ENCODE measurements at places on chromosomes 1 and 21. TPM values are rescaled to one million over a fixed set of nuclear protein-coding genes. Genes with fewer than 3 reads are reported as not detected.

Gene MIA3
- 57.1 TPM for total RNA-seq

Gene FAM78B
- not detected for total RNA-seq

DNA sequence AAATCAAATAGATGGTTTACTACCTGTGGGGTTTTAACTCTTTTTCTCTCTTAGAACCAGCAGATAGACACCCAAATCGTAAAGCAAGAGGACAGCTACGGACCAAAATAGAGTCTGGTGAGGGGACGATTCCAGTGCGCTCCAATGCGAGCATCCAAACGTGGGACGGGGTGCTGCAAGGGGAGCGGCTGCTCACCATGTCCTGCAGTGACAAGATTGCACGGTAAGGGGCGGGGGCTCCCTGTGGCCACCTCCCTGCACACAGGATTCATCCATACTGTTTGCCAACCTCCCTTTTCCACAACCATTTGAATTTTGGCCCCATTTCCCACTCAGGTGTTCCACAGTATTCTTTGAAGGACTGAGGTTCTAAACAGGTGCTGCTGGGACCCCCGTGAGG lies 102.8 kb downstream of the POFUT2 start:
- DNase-seq = no peak

DNA sequence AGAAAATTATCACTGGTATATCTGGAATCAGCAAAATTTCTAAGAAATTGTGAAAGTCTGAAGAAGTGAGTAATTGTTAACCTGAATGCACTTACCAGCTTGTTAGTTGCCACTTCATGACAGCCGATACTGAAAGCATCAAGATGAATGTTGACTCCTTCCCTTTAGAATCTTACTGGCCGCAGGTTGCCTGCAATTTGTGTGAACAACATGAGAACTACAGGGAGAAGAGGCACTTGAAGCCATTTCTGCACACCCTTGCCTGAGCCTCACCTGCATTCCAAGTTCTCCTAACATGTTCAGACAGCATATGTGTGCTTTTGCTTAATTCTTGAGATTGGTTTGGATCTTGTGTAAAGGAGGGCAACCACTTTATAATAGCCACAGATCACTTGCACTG lies 59.2 kb upstream of the SSX2IP start:
- DNase-seq = no peak

GRCh38 chr1:20199403-20199802 lies 13.1 kb upstream of the PLA2G2C start:
- DNase-seq = no peak

DNA sequence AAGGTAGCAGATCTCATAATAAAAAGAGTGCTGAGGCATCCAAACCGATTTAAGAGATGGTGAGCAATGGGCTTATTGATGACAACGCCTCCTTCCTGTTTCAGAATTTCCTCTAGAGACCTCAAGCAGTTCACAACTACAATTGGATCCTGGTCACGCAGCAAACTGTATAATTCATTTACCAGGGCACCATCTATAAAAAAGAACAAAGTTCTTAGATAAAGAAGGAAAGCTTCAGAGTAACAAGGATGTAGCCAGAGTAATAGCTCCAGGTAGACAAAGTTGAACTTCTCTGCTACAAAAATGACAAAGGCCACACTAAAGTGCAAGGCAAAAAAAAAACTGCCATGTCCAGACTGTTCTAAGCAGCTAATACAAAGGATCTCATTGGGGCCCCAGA lies 3.4 kb downstream of the AP4B1 start:
- DNase-seq = no peak

DNA sequence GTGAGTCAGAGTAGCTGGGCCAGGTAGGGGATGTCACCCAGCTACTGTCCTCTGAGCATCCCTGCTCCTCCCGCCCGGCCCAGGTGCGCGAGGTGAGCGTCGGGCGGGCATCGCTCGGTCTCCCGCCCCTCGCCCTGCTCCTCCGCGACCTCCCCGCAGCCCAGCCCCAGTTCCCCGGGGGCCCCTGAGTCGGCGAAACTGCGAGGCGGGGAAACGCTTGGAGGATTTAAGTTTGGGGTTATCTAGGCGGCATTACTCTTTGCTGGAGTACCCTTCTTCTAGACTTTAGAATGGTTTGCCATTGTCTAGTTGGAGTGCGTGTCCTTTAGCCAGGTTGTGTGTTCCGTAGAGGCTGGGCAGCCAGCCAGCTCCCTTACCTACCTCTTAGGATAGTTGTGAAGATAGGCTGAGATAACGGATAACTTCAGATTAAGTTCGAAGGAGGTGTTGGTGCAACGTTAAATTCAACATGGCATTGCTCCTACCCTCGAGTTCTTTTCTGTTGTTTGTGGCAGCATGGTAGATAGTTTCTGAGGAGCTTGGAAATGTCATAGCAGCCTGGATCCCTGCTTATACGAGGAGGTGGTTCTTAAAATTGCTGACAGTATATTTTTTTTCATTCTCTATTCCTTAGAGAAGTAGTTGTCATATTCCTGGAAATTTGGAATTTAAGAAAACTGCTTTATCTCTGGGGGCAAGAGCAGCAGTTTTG lies 697 bp downstream of the AGO3 start:
- no peak for DNase-seq

GRCh38 chr1:10753299-10753698 lies 43.1 kb downstream of the CASZ1 start:
- DNase-seq = no peak

DNA sequence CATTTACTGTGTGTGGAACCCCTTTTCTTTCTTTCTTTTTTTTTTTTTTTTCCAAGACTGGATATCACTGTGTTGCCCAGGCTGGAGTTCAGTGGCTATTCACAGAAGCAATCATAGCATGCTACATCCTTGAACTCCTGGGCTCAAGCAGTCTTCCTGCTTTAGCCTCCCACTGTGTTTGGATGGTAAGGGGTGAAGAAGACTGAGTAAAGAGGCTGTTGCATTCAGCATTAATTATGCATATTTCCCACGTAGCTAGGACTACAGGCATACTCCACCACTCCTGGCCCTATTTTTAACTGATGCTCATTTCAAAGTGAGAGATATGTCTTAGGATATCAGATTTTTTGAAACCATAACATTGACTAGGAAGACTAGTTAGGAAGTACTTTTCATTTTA lies 39.5 kb downstream of the PHACTR4 start:
- DNase-seq = no peak

- DNase-seq = no peak
Observed at GRCh38 chr1:202860744-202861419, 28.1 kb downstream of the RABIF start.
